ENCODE measurements at places on chromosomes 5 and 9. TPM values are rescaled to one million over a fixed set of nuclear protein-coding genes. Genes with fewer than 3 reads are reported as not detected.
A peak's percentile ranks its signal among the peaks of the same experiment; 100 is the strongest.

DNA sequence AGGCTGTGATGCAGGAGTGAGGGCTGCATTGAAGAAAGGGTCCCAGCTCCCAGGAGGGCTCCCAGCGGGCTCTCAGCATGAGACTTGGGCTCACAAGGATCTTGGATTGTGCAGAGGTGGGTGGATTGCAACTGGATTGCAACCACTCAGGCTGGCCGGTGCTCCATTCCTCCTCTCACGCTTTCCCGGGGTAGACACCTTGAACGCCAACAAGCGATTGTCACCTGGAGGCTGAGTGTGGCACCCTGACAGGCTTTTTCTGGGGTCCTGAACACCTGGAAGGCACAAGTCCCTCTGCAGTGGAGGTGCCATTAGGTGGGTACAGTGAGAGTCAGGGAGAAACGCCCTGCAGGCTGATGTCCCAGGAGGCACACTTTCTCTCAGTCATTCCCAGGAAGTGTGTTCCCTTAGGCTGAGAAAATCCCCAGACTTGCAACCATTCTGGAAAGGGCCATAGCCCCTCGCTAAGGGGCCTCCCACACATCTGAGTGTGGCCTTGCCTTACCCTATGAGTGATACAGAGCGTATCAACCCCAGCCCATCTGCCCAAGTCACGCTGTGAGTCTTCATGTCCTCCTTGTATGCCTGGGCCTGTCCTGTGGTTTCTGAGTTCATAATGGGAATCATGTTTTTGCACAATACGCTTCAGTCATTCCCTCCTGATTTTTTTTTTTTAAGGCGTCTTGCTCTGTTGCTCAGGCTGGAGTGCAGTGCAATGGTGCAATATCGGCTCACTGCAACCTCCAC is 488.1 kb downstream of the IRX1 start:
- no peak for DNase-seq
- H3K4me1 ChIP-seq: peaks cover 19% of the 10 kb centered on the region
- H3K27me3 ChIP-seq: no peaks in the 10 kb centered on the region

- no peaks in the 10 kb centered on the region for H3K27me3 ChIP-seq
- H3K36me3 ChIP-seq: no peaks in the 10 kb centered on the region
- H3K4me1 ChIP-seq: peaks cover 10% of the 10 kb centered on the region
- no peak overlapping the region for H3K27ac ChIP-seq
- H3K4me3 ChIP-seq: no peak overlapping the region
Measured at GRCh38 chr9:4068449-4068848, 231.4 kb downstream of the GLIS3 start.

DNA sequence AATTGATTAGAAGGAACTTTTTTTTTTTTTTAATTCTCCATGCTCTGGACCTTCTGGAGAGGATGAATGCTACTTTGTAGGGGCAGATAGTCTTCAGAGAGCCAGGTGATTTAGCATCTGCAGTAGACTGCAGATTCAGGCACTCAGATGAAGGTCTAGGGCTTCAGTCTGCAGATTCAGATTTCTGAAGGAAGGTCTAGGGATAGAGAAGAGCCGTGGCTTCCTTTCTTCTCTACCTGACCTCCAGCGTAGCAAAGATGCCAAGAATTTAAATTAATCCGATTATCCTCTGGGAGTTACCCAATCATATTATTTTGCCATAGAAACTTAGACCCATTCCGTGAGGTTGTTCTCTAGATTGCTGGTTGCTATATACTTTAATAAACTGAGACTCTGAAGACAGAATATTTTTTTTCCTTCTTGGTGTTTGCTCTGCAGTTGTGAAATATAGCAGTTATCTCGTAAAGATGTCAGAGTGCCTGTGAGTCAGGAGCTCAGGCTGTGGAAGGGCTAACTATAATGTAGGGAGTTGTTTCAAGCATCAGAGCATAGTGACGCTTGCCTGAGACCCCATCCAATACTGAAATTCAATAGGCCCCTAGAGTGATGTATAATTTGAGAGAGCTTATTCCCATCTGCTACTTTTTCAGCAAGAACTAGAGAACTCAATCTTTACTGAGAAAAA is 132.7 kb upstream of the SLC12A2 start:
- H3K4me3 ChIP-seq: no peak overlapping the region
- H3K4me1 ChIP-seq: no peaks in the 10 kb centered on the region
- no peak overlapping the region for H3K27ac ChIP-seq

The SV2C gene
- 0.66 TPM for total RNA-seq

GRCh38 chr5:149730620-149731331 is 666 bp downstream of the PPARGC1B start:
- no peaks in the 10 kb centered on the region for H3K36me3 ChIP-seq
- no peak overlapping the region for H3K27ac ChIP-seq
- H3K4me1 ChIP-seq: peaks cover 5% of the 10 kb centered on the region
- DNase-seq: peak; percentile 40
